ENCODE measurements at places on chromosomes 5 and 9. TPM values are rescaled to one million over a fixed set of nuclear protein-coding genes. Genes with fewer than 3 reads are reported as not detected.

DNA sequence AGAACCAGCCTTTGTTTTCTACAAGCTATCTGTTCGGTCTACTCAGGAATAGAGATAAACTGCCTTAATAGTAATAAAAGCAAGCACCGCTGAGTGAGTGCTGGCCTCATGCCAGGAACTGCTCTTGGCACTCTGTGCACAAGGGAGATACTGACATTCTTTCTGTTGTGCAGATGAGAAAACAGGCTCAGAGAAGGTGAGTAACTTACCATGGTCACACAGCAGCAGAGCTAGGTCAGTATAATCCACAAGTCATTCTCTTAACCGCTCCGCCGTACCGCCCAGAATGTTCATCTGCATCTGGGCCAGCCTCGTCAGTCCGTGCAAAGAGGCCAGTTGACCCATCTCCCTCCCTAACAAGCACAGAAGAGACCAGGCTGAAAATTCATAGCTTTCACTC is 27.4 kb downstream of the QRFP start:
- no peak for DNase-seq

DNA sequence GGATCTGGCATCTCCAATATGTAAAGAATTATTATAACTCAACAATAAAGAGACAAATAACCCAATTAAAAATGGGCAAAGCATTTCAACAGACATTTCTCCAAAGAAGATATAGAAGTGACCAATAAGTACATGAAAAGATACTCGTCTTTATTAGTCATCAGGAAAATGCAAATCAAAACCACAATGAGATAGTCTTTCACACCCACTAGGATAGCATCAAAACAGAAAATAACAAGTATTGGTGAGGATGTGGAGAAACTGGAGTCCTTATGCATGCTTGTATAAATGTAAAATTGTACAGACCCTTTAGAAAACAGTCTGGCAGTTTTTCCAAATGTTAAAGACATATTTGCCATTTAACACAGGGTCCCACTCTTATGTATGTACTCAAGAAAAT is 39.1 kb upstream of the ITGA1 start:
- DNase-seq = no peak

GRCh38 chr5:132746954-132747615 is at the start of gene CCNI2:
CCNI2 (plus strand) TSS chr5:132747426; CDS start chr5:132747496, 70 bp downstream.
- peak; percentile 34 for DNase-seq

DNA sequence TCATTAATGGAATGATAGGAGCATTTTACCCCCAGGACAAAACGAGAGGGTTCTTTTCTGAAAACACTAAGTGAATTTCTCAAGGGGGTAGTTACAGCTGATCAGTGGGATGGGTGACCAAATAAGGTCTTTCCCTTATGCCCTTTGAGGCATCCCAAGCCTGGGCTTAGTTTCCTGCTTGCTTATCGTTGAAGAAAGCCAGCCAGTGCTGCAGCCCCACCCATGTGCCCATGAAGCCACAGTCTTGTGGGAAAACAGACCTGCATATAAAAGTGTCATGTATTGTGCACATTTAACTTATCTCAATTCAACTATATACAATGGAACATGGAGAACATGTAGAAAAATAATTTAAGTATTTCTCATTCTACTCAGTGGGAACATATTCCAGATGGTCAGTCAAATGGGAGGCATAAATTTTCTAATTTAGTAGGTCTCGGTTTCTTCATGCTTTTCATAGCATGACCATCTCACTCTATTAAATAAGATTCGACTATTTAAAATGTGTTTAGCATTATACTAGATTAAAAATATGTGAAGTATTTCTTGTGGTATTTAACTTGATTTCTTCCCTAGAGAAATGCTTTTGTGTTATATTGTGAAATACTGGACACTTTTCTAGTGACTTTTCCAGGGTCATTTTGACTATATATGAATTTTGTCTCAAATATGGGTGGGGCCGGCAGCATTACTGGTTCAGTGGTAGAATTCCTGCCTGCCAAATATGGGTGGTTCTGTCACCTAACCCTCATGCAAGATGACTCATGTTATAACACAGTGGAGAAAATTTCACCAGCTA is 189.7 kb upstream of the SGCD start:
- no peak for DNase-seq

DNA sequence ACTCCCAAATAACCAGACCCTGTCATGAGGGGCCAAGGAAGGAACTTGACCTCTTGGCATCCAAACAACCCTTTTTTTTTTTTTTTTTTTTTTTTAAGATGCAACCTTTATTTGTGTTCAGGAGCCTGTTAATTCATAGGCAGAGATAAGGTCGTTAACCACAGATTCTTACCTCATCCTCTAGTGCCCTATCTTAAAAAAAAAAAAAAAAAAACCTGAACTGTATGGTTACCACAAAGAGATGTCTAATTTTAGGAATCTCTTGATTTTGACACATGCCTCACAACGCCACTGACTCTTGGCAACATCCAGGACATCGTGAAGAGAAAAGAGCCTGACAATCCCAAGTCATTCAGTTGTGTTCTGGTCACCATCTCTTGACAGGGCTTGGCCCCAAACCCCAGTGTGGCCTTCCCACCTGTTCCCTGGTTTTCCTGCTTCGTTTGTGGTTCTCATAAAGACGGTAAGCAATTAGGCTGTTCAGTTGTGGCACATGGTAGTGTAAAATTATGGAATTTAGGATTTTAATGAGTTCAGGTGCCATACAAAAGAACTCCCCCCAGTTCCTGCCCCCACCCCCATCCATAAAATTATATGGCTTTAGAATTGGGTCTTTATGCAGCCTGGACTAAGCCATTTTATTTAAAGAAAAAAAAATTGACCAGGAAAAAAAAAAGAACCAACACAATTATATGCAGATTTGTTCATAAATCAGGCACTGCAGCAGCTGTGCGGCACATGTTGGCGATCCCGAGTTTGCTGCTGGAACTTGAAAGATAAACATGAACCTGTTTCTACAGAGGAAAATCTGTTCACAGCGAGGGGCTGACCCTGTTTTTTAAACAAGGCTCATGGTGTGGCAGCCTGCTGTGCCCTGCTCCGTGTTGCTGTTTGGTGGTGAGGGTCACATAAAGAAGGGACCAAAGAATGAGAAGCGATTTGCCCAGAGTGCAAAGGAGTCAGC is 267.8 kb upstream of the CLINT1 start:
- no peak for DNase-seq

DNA sequence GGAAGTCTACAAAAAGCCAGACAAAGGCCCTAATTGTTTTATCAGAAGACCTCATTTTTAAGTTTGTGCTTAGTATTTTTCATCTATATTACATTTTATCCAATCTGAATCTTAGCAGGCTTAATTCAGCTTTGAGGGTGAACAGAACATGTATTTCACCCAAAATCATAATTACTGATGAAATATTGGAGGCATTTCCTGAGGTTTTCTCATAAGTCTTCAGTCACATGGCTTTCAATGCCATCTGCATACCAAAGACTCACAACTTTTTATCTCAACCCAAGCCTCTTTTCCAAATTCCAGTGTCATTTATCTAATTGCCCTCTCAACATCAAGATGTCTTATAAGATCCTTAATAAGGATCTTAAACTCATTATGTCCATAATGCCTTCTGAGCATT is 150.8 kb downstream of the TTC39B start:
- DNase-seq = no peak

- DNase-seq = no peak
Measured at GRCh38 chr5:41962491-41962890, 37.4 kb downstream of the FBXO4 start.

DNA sequence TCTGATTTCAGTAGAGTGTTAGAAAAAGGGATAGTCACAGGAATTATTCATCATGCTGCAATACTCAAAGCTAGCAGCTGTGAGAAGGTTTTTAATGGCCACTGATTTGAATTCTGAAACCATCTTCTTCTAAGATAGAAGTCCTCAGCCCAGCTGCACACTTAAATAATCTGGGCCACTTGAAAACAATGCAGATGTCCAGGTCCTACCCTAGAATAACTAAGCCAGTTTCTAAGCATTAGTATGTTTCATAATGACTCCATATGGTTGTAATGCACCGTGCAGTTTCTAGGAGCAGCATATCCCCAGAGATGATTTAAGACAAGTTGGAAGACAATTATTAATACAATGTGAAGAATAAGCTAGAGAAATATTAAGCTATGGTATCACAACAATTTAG is 159.9 kb upstream of the FBXL17 start:
- no peak for DNase-seq

DNA sequence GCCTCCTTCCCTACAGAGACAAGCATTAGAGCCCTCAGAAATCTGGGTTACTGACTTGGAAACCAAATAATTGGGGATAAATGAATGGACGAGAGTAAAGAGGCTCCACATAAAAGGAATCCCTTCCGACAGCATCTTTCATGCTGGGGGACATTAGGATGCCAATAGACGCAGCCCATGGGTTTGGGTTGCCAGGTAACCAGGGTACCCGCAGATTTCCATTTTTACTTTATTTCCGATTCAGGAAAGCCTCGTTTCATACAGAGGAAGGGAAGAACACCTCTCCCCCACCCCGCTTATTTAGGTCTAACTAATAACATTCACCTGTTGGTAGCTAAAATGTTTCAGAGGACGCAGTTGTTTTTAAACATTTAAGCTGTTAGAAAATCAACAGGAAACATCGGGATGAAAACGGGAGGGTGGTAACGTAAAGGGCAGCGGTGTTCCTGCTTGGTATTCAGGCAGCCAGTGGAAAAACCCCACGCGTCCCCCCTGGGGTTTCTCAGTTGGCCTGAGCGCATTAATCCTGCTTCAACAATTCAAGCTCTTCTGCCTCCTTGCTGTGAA is 179.5 kb downstream of the YTHDC2 start:
- DNase-seq = no peak

- DNase-seq = peak; percentile 19
Measured at GRCh38 chr9:137757613-137758029, 120.0 kb upstream of the CACNA1B start.

DNA sequence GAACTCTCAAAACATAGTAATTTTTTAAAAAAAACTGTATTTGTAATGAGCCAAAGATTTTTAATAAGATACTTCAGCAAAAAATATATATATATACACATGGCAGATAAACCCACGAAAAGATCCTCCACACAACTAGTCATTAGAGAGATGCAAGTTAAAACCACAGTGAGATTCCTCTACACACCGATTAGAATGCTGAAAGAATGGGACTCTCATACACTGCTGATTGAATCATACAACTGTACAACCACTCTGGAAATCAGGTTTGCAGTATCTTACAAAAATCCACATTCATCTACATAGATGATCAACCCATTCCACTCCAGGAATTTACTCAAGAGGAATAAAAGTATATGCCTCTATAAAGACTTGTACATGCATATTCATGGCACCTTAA is 43.7 kb downstream of the RASEF start:
- DNase-seq = no peak

DNA sequence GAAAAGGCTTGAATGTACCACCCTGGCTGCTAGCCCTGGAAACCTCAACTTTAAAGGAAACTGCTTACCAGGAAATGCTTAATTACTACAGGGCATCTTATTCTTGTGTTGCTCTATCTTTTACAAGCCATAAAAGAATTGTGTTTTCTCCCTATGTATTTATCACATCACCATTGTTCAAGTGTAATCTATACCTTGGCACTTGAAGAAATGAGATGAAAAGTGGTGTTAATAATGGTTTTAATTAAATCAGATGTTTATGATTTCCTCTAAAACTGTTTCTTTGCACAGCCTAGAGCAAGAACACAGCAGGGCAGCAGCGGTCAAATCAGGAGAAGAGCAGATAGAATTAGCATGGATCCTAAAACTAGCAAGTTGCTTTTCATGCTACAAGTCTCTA is 131.8 kb upstream of the RGMB start:
- no peak for DNase-seq

Gene IL7R
- 0.98 TPM for total RNA-seq

Measured in HCT116 (cell line).